ENCODE measurements at places on chromosomes 1 and 21.

- DNase-seq: no peak
Measured at GRCh38 chr1:10911490-10912166, 100.8 kb upstream of the TARDBP start.

DNA sequence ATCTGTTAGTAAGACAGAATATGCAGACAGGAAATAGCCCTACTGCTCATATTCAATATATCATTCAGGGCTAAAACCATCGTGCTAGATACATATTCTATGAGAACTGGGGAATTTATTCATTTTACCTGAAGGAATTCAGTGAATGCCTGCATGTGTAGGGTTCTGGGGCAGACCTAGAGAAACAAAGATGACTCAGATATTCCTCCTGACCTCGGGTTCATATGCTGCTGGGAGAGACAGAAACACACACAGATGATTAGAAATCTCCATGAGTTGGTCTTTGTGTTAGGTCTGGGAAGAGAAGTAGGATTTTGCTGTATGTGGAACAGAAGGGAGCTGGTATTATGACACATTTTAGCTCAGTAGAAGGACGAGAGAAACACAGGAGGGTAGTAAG is 176.5 kb upstream of the ST6GALNAC5 start:
- no peak for DNase-seq

DNA sequence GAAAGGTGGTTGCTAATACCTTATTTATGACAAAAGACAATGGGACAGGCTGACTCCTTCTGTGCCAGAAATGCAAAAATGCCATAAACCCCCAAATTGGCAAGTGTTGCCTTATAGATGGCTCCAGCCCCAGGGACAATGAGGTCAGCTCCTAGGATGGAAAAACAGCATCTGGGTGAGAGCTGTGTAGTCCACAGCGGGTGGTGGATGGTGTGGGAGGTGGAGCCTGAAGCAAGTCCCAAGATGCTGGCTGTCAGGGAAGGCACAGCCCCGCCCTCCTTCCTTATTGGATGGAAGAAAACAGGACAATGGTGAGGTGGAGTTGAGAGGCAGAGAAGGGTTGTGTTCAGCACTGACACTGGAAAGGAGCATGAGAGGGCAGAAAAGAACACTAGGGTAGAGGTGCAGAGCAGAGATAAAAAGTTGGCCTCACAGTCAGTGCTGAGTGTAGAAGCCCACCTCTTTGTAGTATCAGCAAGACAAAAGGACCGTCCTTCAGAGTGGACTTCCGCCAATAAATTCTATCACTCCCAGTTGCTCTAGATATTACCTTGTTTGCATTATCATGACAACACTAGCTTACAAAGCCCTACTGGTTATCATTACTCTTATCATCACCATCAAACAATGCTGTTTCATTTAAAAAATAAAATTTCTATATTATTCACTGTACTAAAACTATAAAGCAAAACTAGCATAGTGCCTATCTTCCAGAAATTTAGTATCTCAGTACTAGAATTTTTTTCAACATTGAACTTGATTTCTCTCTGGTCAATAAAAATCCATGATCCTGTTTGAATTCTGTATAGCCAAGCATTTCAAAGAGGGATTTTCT is 3.7 kb upstream of the SDE2 start:
- peak; percentile 21 for DNase-seq

GRCh38 chr1:145898756-145899155 is 11.1 kb downstream of the ITGA10 start:
- no peak for DNase-seq

- no peak for DNase-seq
Measured at GRCh38 chr1:1920608-1921458, 1.8 kb upstream of the TMEM52 start.

DNA sequence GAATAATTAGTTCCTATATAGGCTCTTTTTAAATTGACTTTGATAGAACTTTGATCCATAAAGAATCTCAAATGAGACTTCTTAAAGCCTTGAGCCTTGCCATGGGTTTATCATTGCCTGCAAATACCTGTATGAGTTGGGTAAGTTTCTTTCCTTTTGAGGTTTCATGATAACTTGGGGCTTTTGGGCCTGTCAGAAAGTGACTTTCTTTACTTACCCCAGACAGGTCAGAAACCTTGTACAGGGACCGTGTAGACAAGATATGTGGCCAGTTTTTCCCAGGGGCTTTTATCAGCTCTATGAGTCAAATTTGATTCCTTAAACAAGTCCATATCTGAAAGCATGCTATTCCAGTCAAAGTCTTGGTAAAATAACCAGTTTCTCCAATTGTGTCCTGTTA is 17.3 kb downstream of the KCTD3 start:
- no peak for DNase-seq

DNA sequence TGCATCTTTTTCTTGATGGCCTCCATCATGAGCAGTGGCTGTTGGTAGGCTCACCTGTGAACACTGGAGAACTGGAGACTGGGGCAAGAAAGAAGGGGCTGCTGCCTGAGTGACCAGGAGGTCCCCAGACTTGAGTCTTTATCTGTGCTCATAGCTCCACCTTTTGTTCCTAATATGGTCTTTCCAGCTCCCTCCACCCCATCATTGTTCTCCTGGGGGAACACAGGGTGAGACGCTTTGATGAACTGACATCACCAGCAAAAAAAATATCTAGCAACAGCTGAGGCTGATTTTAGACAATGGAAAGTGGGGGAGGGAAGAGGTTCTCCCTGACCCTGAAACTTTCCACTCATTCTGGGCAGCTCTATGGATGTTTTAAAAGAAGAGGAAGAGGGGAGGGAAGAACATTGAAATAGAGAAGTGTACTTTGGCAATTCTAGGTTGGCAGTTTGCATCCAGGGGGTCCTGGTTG is at the start of gene TPM3:
TPM3 (minus strand) TSS at position 111 of the 472 bp plus-strand sequence; CDS start at position 29, 82 bp downstream.
- no peak for DNase-seq

DNA sequence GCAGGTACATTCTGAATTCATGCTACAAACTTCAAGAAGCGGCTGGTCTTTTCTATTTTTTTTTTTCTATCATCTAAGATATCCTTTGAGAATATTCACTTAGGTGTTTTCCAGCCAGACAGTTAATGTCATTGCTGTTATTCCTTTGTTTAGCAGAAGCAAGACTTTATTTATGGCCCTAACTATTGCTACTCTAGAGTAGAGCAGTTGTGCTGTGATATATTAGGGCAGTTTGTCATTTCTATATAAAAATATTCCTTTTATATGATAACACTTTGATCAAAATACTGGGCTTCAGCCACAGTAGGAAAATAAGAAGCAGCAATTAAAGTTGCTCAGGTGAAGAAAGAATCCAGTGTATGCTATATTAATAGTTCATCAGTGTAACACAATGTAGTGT is 959.3 kb downstream of the NCAM2 start:
- DNase-seq: no peak

DNA sequence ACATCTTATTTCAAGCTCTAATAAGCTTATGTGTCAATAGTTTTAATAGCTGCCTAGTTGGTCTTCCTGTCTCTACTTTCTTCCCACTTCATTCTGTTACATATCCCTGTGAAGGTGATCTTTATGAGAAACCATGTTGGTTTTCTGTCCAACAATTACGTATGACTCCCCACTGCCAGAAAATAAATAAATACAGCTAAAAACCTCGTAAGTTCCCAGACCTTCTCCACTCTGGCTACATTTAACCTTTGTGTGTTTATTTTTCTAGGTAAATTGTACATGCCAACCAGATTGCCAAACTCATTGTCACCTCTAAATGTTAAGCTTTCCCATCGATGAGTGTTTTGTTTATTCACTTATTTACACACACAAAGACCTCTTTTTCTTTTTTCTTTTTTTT is 147.2 kb downstream of the CRB1 start:
- DNase-seq: no peak

- peak; percentile 39 for DNase-seq
Measured at GRCh38 chr1:23801338-23801748, 789 bp upstream of the GALE start.

DNA sequence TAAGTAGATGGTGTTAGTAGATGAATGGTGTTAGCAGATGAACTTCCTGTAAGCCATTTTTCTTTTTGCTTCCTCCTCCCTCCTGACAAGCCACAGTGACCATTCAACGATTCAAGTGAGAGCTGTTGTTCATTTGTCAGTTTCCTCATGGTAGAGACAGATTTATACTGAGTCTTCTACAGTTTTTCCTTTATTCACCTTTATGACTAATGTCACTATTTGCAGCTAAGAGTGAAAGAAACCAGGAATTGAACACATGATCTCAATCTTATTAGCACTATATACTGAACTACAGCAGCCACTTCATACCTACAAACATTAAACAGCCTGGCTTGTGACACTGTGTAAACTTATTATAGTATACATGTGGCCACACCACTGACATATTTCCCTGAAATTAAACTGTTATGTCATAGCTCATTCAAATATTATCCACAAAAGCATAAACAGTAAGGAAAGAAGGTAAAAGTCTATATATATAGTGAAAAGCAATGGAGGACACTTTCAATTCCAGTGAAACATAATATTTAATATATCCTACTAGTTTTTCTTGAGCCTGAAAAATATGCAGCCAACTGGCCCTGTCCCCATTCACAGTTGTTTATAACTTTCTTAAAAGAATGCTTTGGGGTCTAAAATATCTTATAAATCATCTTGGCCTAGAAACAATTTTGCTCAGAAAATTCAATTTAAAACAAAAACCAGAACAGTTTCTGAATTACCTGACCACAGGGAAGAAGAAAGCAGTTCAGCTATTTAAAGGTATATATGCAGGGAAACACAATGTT is 566.9 kb upstream of the ZRANB2 start:
- no peak for DNase-seq

GRCh38 chr1:8598060-8598724 is 219.2 kb downstream of the RERE start:
- peak; percentile 47 for DNase-seq

DNA sequence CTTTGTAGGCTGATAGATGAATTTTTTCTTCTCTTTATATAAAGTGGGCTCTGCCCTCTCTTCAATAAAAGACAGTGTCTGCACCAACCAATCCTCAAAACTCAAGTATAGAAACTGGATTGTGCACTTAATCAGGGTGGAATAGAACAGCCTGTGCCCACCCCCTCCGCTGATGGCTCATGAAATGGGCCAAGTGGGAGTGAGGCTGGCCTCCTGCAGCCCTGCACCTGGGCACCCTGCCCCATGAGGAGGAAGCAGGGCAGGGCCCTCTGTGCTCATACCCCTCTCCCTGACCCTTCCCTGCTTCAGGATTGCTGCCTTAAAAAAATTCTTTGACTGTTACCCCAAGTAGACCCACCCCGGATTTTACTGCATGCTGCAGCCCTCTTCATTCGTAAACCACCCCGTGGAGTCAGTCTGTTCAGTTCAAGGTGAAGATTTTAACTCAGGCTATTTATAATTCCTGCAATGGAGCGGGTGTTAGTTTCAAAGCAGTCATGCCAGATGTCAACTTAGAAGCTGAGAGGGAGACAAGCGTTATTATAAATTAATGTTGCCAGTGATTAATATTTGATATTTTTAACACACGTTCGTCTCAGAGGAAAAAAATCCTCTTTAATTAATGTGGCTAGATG is 15.8 kb downstream of the PROK1 start:
- no peak for DNase-seq

GRCh38 chr1:51504806-51505525 is 14.1 kb downstream of the EPS15 start:
- no peak for DNase-seq

- no peak for DNase-seq
Measured at GRCh38 chr1:27632387-27633297, 2.3 kb downstream of the FGR start.

Measured in mesenchymal stem cell (in vitro differentiated cells and primary cell).